ENCODE measurements at places on chromosomes 7 and 10.

DNA sequence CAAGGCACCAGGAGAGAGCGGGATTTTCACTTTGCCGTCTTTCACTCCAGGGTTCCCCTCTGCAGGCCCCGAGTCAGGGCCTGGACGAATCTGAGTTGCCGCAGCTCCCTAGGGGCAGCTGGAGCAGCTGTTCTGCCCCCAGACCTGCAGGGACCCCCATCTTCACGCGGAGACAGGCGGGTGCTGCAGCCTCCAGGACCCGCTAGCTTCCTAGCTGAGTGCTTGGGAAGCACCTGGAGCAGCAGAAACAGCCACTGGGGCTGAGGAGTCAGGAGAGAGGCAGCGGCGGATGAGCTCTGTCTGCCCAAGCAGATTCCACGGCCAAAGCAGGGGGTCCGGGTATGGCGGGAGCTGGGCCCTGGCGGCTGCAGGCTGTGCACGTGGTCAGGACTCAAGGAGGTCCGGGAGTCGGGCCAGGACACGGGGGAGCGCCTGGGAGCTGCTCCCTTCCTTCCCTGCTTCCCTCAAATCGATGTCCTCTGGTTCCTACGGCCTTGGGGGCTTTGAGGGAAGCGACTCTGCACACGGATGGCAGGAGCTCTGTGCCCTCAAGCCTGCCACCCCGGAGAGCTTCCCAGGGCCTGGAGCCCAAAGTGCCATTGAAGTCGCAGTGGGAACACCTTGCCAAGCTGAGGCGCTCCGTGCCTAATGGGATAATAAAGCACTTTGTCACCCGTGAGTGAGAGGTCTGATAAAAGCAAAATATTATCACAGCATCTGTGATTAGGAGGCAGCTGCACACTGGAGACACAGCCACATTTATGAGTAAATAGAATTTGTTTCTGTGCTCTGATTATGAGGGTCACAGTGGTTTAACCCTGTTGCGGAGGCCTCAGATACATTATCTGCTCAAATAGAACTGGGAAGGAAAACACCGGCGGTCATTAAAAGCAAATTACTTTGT lies 17.2 kb downstream of the MNX1 start:
- DNase-seq = no peak

DNA sequence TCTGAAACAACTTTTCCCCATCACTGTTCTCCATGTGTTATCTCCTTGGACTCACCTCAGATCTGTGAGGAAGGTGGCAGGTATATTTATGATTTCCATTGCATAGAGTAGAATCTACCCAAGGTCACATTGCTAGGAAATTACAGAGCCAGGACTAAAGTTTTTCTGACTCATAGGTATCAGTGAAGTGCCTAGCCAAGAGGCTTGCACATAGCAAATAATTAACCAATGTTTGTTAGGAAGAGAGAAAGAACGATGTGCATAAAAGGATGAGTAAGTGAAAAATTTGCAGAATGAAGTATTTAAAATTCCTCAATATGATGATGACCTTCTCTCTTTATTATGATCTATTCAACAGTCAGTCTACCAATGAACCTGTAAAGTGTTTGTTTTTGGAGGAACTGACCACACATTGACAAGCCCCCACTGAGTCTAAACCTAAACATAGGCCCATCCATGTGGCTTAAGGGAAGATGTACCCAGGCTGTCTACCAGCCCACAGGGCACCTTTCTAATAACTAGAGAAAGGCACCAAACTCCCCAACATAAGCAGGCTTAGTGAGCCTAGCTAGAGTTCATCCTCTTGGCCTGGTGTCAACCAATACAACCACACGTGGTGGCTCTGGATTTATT lies 252.9 kb upstream of the ZMIZ1 start:
- DNase-seq = no peak

GRCh38 chr7:16644636-16645592 lies 640 bp downstream of the ANKMY2 start:
- DNase-seq = no peak

GRCh38 chr7:30231271-30231670 lies 53.1 kb upstream of the ZNRF2 start:
- no peak for DNase-seq

DNA sequence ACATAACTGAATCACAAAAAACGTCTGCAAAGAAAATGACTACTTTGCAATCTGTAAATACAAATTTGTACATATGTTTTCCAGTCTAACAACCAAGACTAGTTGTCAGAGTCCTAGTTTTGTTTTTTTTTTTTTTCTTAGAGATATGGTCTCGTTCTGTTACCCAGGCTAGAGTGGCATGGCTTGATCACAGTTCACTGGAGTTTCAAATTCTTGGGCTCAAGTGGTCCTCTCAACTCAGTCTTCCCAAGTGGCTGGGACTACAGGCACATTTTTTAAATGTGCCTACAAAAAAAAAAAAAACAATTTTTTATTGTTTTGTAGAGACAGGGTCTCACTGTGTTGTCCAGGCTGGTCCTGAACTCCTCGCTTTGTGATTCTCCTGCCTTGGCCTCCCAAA lies 70.8 kb downstream of the ORC5 start:
- DNase-seq = no peak

DNA sequence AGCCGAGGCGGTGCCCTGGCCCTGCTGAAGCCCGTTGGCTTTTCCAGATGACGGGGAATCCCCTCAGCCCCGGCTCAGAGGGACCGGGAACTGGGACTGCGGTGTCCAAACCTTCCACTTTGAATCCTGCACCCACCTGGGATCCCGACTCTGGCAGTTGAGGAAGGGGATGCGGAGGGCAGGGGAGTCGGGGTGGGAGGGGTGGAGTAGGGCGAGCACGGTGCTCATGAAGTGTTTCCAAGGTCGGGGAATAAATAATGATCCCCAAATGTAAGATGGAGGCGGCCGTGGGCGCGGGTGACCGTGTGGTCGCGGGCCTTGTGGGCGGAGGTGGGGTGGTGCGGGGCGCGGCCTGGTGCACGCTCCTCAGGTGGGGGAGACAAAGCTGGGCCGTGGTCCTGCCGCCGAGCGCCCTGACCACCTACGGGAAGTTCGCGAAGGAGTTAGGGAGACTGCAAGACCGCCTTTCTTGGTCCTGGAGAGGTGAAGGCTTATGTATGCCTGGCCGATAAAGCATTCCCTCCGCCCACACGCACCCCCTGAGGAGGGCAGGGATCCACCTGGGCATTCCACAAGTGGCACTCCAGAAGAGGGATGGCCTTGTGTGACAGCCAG lies 1.4 kb downstream of the MTURN start:
- no peak for DNase-seq

DNA sequence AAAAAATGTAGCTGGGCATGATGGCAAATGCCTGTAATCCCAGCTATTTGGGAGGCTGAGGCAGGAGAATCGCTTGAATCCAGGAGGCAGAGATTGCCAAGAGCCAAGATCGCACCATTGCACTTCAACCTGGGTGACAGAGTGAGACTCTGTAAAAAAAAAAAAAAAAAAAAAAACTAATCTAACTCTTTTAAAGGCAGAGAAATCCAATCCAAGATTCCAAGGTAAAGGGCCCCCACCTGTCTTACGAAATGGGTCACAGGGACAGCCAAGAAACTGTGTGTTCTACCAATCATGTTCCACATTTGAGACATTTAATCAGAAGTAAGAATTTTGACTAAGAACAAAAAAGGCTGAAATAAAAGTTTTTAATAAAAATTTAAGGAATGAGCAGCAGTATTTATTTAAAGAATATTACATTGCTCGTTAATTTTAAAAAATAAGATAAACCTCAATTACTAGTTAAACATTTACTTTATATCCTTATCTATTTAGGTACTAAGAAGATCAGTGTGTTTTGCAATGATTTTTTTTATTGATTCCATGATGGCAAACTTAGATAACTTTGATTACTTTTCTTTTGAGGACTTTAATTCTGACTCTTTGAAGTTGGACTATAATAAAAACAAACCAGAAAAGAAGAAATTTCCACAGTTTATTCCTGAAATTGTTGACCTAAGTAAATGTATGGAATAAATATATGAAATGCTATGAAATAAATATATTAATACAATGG lies 6.7 kb upstream of the OAT start:
- no peak for DNase-seq

DNA sequence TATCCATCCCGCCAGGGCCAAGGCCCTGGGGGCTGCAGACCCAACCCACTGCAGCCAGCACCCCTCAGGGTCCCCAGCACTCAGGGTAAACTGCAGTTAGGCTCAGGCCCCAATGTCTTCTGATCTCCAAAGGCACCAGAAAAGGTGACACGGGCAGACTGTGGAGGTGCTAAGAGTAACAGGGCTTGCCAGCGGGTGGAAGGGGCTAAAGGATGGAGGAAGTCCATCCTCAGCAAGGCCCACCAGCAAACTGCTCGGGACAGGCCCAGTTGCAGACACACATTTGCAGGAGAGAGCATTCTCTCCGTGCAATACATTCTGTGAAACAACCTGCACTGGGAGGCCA lies 95.6 kb upstream of the DDC start:
- no peak for DNase-seq

GRCh38 chr10:113108194-113108835 lies 158.3 kb downstream of the TCF7L2 start:
- DNase-seq = no peak

- no peak for DNase-seq
Observed at GRCh38 chr10:116926426-116926825, 77.1 kb downstream of the ENO4 start.

DNA sequence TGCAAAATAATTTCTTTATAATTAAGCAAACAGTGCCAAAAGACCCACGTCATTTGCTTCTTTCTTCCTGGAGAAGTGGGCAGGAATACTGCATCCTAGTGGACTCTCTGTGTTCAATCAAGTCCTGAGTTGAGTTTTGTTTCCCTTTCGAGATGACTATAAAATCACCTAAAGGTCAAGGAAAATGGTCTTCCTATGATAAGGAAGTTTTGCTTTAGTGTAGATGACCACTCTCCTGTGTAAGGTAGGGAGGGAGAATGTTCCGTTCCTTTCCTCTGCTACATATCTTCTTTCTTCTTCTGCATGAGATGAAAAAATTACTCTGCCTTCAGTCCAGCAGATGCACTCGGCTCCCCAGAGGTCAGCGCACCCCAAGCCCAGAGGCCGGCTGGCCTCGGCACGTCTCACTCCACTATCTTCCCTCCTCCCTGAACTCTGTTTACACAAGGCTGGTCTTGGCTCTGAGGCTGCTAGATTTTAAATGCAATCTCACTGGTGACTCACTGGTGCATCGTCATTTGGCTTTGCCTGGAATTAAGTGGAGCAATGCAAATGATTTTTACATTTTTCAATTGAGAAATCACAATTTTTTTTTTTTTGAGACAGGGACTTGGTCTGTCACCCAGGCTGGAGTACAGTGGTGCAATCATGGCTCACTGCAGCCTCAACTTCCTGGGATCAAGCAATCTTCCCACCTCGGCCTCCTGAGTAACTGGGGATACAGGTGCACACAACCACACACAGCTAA lies 18.6 kb upstream of the VDAC2 start:
- no peak for DNase-seq

GRCh38 chr7:157871681-157872080 lies 534.9 kb downstream of the DNAJB6 start:
- DNase-seq = no peak

DNA sequence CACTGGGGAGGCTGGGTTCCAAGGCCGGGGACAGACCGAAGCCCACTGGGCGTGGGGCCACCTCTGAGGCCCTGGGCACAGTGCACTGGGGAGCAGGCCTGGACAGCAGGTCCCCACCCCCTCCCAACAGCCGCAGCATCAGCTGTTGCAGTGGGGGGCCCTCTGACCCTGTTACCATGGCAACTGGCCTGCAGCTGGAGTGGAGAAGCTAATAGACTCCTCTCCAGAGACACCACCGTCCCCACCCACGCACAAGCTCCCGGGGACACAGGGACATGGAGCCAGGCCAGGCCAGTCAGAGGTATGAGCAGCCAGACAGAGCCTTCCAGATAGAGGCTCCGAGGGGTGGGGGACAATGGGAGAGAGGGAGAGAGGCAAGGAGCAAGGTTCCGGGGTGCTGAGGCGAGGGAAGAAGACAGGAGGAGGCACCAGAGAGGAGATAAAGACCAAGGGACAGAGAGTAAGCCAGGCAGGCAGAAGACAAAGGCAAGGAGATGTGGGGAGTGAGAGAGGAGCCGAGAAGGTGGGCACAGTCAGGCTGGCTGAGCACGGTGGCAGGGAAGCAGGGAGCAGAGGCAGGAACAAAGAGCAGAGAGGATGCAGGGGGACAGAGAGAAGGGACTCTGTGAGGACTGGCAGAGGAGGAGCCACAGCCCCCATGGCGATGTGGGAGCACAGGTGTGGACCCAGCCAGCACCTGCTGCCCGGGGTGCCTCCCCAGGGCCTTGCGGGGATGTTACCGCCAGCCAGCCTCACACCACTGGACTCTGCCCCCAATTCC lies 6.7 kb downstream of the KCNH2 start:
- no peak for DNase-seq

DNA sequence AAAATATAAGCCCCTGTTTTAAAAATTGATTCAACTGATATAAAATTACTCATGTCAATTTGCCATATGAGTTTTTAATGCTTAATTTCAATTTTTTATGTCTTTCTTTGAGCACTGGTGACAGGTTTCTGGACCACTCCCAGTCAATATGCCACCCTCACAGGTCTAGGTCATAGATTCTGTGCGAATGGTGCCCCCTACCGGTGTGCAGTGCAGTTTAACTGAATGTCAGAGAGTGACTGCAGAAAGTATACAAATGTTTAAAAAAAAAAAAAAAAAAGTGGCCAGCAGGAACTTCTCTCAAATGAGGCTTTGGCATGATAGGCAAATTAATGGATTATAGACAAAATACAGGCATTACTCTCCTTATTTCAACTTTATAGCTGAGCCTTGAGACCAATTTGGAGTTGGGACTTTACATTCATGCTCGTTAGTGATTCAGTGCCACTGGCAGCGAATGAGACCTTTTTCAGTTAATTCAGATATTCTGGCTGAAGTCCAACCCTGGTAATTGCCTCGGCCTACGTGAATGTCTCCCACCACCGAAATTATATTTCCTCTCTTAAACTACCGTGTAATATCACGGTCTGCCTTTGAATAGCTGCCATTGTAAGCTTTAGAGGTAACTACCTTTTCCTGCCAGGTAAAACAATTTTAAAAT lies 427.6 kb downstream of the PHTF2 start:
- DNase-seq = no peak

Measured in GM12891 (cell line).